NCI-H2171 treated with DMSO at 0.1 percent for 48 hours (cell line): ENCODE measurements at places on chromosomes 1 and 21.

- DNase-seq = no peak
Observed at GRCh38 chr1:98991127-98992012, 13.3 kb downstream of the PLPPR5 start.

GRCh38 chr1:211118407-211119102 is 15.4 kb downstream of the KCNH1 start:
- DNase-seq = no peak

GRCh38 chr1:56390232-56390867 is 189.0 kb downstream of the PLPP3 start:
- DNase-seq = peak; percentile 45

DNA sequence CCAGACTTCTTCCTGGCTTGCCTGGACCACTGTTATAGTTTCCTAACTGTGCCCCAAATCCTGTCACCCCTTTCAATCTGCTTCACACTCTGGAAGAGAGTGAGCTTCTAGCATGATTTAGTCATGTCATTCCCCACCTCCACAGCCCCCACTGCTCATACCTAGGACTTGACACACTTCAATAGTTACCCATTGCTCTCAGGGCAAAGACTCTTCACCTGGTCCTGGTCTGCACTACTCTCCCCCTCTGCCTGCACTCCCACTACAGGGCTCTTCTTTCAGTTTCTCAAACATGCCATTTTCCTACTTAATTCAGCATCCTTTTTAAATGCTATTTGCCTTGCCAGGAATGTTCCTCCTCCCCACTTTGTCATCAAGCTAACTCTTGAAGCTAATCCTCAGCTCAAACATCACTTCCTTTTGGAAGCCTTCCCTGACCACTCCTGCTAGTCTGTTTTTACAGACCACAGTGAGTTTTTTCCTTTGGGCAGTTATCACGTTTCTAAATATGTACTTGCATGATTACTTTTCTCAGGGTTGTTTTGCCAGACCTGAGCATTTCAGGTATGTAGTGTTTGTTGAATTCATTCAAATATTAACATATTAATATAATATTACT is 24.7 kb downstream of the CYP2J2 start:
- no peak for DNase-seq

DNA sequence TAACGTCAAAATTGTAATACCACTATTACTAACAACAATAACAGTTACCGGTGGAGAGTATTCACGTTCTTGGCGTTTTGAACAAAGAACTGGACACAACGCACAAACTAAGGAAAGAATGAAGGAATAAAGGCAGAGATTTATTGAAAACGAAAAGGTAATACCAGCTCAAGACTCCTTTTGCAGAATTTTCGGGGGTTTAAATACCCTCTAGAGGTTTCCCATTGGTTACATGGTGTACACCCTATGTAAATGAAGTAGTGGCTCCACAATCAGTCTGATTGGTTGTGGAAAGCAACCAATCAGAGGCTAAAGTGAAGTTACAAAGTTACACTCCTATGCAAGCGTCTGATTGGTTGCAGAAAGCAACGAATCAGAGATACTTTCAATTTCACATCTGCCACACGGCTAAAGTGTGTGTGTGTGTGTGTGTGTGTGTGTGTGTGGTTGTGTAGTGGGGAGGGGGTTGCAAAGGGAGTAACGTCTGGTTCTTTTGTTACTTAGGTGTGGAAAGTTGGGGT is 1.1 kb upstream of the GTF2B start:
- no peak for DNase-seq

- DNase-seq = no peak
Observed at GRCh38 chr1:165678509-165678908, 19.9 kb downstream of the ALDH9A1 start.

GRCh38 chr1:180003026-180003695 is 48.6 kb downstream of the CEP350 start:
- DNase-seq = no peak

- DNase-seq = peak; percentile 23
Observed at GRCh38 chr1:41716188-41717130, 202.3 kb downstream of the HIVEP3 start.

DNA sequence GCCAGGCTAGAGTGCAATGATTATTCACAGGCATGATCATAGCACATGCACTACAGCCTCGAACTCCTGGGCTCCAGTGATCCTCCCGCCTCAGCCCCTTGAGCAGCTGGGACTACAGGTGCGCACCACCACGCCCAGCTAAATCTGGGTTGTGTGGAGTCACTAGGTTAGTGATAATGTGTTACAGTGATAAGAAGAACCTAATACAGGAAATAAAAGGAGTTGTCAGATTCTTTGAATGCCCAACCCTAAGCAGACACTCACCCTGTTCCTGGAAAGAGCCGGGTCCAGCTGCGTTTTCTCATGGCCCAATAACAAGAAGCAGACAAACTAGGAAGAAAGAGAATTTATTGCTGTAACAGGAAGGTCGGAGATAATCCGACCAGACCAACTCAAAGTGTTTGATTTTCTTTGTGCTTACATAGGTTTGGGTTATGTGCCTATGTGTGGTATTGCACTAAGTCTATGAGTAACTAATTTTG is 8.8 kb downstream of the IFNGR2 start:
- DNase-seq = no peak

DNA sequence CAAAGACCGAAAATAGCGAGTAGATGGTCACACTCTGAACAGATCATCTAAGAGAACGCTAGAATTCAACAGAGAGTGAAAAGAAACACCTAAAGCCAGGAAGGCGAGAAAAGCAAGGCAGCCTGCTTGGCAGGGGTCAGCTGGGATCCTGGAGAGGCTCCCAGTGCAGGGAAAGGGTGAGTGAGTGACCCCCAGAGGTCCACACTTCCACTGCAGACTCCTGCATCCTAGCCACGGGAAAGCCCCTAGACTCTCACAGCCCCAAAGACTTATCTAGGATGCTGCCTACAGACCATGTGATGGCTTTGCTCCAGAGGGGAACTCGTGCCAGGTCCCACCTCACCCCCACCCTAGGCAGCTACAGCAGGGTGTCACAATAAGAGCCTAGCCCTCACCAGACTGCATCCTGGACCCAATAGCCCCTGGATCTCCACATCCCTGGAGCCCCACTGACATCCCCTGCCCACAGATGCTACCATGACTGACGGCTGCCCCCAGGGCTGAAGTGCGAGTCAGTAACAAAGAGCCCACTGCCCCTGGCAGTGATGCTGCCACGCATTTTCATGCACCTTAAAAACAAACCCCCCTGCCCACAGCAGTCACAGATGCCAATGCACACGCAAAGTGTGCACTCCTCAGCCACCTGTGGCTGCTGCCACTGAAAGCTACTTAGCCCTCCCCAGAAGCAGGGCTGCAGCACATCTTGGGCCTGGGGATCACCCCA is 62.2 kb downstream of the PSMG1 start:
- no peak for DNase-seq

- no peak for DNase-seq
Observed at GRCh38 chr1:177346790-177347359, 176.1 kb downstream of the BRINP2 start.

GRCh38 chr1:183881387-183882131 is 76.6 kb downstream of the RGL1 start:
- DNase-seq = peak; percentile 7

GRCh38 chr1:32755098-32755809 is 52.7 kb upstream of the SYNC start:
- DNase-seq = no peak

GRCh38 chr21:14687268-14687625 is 141.1 kb upstream of the SAMSN1 start:
- DNase-seq = no peak

- DNase-seq = no peak
Observed at GRCh38 chr1:33130297-33130696, 49.3 kb downstream of the AZIN2 start.

DNA sequence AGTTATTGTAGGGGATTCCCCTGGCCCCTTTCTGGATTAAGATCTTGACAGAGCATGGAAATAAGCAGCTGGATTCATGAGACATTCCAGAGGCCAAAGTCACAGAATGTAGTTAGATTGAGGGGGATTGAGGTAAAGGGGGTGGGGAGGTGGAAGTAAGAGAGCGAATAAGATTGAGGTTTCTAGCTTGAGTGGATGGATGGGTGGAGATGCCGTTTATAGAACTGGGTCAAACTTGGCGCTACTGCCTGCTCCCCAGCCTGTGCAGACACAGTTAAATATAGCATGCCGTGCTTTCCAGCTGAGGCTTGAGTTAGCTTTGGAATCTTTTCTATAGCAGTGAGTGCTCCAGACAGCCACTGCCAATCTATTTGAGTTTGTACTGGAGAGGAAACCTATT is 85.7 kb downstream of the DYRK1A start:
- no peak for DNase-seq

DNA sequence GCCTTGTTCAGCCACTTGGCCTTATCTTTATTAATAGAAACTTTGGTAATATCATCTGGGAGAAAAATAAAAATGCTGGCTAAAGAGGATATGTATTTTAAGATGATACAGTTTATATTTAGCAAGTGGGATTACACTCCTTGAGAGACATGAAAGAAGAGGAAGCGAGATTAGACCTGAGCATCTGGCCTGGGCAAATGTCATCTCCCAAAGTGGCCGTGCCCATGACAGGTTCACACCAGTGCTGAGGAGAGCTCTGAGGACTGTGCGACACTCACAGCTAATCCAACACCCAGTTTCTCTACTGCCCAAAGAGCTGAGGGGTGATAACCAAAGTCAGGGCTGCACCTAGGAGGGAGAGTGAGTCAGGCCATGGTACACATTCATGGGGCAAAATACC is 121.7 kb upstream of the DUSP10 start:
- DNase-seq = no peak

DNA sequence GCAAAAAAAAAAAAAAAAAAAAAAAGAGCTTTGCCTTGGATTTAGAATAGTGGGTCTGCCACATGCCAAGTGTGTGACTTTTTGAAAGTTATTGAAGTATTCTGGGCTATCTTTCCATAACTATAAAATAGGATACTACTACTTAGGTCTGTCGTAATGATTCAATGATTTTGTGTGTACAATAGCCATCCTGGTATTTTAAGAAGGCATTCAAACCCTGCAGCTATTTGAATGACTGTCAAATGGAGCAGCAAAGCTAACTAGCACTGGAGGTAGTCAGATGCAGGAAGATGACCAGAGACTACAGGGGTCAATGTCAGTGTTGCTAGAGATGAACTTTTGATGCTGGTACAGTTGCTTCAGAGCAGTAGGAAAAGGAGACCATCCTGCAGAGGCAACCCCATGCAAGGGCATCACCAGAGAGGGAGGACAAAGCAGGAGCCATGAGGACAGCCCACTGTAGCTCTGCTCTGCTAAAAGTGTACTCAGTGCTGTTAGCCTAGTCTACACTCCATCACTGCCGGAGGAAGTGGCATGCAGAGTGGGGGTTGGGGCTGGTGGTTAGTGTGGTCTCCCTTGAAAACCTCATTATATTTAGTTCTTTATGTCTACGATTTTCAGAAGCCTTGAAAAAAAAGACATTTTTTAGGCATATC is 29.0 kb downstream of the DUSP10 start:
- no peak for DNase-seq

DNA sequence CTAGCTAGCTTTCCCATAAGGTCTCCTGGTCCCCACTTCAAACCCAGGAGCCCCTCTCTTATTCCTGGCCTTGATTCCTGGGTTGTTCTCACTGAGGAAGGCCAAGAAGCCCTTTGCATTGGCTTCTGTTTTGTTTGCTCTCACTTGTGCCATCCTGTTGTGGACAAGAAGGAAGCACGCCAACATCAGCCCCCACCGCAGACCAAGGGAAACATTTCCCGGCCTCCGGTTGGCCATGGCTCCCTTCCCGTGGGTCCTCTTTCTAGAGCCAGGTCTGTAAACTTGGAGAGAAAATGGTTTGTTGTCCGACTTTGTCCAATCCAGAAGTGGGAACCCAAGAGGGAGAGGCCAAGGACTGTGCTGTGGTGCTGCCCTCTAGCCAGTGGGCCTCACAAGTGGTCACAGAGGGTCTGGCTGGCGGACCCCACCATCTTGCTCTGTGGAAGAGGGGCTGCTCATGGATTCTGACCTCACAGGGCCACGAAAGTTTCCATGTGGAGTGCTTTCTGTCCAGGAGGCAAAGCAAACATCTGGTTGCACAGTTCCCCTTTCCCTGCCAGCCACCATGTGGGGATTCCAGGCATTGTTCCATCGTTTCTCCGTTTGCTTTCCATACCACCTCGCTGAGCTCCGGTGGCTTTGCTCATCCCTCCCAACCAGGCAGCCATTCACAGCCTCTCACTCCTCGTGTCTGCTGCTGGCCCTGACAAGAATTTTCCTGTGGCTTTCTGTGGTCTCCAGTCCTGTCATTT is 18.9 kb upstream of the TENT5C start:
- no peak for DNase-seq

DNA sequence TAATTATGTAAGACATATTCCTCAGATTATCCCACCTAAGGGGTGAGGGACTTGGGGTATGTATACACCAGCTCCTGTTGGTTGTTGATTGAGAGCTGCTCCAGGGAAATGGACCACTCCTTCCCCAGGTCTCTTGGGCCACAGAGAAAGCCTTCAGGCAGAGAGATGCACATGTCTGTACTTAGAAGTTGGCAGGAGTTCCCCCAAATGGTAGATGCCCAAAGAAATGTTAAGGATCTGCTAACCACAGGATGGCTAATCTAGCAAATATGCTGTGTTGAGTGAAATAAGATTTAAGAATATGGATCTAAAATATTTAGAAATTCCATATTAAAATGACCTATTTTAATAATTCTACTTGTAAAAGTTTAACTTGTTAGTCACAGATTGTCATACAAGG is 100.8 kb upstream of the DNAH14 start:
- DNase-seq = no peak

- DNase-seq = no peak
Observed at GRCh38 chr1:160208557-160209320, 3.6 kb downstream of the PEA15 start.

GRCh38 chr1:43853161-43853921 is 80.3 kb upstream of the ARTN start:
- peak; percentile 93 for DNase-seq

- DNase-seq = no peak
Observed at GRCh38 chr1:12135612-12136011, 31.2 kb upstream of the TNFRSF1B start.

- DNase-seq = no peak
Observed at GRCh38 chr1:3727042-3727824, 25.0 kb upstream of the CCDC27 start.
